ENCODE measurements at places on chromosomes 6 and 20.

- DNase-seq = no peak
These were observed 102.1 kb downstream of the KCNB1 start for GRCh38 chr20:49380337-49380780.

GRCh38 chr6:128925765-128926164 lies 42.8 kb downstream of the LAMA2 start:
- DNase-seq = no peak

- no peak for DNase-seq
These were observed 828 bp downstream of the HCK start for GRCh38 chr20:32052778-32053362.

- DNase-seq = no peak
These were observed 2.1 kb downstream of the HIVEP1 start for GRCh38 chr6:12014027-12014872.

DNA sequence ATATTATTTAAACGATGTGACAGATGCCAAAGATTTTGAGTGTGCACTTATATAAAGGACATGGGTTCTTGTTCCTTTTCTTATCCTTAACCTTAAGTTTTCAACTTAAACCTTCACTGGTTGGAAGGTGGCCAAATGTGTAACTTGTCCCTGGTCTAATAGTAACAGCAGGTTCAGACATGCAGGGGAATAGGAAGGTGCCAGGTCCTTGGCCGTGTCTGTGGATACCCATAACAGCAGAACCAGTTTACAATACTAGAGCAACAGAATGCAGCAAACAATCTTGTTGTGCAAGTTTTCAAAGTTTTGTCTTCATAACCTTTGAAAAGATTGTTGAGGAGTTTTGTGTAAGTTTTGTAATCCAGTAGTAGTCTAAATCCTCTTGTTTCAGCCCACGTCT lies 4.4 kb downstream of the MYB start:
- DNase-seq = no peak

GRCh38 chr6:151384151-151384550 lies 7.2 kb downstream of the ZBTB2 start:
- no peak for DNase-seq

DNA sequence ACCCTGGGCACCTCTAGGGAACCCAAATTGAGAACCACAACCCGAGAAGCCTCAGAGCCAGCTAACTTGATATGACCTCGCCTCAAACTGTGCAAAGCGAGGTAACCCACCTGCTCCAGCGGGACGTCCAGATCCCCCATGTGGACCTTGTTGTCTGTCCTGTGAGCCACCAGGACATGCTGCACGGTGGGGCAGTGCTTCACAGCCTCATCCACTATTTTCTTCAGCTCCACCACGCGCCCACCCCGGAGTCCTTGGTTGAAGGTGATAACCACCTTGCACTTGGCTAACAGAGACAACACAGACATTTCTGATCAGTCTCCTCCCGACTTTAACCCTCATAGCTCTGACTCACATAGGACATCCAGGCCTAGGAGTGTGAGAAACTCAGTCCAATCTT lies 30.8 kb upstream of the APMAP start:
- no peak for DNase-seq

DNA sequence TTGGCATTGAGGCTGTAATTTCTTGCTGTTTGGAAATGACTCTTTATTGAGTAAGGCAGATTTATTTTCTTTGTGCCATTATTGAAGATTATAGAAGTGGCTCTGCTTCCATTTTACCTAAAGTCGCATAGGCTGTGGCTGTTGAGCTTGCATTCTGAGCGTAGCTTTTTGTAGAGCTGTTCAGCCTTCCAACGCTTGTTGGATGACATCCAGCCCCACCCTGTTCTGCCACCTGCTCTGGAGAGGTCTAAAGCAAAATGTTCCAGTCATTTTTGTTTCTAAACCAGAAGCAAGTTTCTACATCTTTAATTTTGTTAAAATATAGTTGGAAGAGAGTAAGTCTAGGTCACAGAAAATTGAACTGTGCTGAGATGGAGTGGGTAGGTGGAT lies 24.4 kb downstream of the UST start:
- no peak for DNase-seq

DNA sequence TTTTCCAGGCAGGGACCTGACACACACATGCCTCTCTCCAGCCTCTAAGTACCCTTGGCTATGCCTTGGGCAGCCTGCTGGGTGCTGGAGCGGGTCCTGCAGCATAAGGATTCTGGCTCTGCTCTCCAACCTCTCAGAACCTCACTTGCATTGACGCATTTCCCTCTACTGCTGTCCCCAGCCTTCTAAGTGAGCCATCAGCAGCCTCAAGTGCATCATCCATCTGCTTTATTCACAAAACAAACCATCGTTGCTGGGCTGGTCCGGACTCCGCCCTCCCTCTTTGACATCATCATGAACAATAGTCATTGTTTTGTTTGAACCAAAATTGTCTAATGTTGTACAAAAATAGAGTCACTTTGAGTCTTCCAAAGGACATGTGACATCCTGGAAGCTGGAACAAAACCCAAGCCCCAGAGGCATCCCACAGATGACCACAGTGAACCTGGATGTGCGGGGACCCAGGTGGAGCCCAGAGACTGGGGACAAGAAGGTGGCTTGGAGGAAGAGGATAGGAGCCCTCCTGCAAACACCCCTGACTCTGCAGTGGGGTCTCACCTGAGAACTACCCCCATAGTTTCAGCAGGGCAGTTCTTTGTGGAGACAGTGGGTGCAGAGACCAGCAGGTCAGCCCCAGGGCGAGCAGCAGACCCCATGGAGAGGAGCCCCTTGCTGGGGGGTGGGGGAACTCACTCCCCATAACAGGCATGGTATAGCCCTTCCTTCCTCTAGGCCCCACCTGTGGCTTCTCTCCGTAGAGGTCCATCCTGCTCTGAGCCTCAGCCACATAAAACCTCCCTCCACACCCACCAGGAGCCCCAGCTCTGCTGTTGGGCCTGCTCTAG lies 230.1 kb downstream of the SYNDIG1 start:
- DNase-seq = no peak

DNA sequence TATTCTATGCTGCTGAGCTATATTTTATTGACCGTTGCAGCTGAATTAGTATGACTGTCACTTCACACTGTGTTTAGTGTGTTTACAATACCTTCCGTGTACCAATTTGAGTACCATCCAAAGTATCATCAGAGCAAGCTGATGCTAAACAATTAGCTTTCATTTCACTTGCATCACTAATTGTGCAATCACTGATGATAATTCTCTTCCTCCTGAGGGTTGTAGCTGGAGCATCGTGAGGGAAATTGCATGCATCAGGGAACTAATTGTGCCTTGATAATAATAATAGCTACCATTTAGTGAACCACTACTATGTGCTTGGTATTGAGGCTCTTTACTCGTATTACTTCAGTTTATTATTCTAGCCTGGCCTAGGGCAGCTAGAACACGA lies 384.8 kb upstream of the SOX4 start:
- no peak for DNase-seq

DNA sequence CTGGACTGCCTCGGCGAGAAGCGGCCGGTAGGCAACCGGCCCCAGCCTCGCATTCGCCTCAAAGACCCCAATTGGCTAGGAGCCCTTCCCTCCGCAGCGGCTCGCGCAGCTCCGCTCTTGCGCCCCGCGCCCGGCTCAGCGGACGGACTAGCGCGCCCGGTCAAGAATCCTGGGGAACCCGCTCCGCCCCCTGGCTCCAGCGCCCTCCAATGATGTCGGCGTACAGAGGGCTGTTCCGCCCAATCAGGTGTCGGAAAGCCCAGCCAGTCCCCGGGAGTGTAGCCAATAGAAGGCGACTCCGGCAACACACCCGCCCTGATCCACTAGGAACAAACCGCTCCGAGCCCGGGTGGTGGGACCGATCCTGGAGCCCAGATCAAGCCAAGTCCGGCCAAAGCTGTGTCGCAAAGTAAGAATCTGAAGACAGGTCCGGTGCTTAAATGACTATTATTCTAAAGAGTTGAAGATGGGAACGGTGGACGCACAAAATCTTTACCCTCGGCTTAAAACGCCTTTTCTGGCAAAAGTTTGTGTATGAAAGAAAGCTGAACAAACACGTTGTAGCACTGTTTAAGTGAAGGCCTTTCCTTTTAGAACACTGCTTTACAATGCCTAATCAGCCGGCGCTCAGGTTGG lies 132.2 kb downstream of the OGFRL1 start:
- DNase-seq = no peak

DNA sequence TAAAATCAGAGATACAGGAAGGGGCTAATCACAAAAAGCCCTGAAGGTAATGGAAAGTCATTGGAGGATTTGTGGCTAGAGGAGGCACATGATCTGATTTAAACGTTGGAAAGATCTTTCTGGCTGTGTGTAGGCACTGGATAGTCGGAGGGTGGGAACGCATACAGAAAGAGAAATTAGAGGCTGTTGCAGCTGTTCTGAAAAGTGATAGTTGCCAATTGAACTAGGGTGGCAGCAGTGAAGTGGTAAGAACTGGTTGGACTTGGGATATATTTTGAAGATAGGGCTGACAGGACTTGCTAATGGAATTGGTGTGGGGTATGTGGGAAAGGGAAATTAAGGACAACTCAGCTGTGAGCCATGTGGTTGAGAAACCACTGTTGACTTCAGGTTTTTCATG lies 223.6 kb downstream of the OGFRL1 start:
- DNase-seq = no peak

DNA sequence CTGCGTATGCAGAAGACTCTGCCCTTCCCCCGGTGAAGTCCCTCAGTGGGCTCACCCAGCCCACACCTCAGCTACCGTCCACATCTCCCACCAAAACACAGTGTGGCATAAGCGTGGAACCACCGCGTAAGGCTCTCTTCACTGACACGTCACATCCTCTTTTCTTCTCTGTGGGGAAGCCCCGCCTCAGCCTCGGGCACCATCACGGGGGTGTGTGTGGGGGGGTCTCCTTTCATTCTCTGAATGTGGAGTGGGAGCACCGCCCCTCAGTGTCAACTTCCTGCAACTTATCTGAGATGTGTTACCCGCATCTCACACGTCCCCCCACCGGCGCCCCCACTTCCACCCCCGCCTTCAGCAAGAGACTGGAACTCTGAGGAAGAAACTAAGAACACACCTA lies 388.4 kb upstream of the JARID2 start:
- peak; percentile 65 for DNase-seq

DNA sequence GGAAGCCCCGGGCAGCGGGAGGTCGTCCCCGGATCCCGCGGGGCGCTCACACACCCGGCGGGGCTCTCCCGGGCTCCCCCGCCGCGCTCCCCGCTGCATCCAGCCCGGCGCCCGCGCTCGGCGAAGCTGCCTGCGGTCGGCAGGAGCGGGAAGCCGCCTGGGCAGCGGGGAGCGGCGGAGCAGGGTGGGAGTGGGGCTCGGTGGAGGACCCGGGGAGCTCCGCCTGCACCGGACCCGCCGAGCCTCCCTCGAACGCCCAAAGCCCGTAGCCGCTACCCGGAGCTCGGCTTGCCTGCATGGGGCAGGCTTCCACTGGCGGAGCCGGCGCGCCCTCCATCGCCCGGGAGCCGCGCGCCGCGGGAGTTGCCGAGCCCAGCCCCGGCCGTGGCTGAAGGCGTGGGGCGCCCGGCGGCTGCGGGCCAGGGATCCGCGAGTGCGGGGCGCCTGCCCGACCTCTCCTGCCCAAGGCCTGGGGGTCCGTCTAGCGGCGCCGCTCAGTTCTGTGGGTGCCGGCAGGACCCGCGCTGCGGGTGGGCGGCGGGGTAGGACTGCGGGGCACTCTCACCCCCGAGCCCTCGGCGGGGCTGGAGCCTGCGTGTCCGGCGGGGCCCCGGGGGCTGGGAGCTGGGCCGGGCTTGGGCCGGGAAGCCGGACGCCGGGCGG lies 671 bp downstream of the CDH4 start:
- no peak for DNase-seq

DNA sequence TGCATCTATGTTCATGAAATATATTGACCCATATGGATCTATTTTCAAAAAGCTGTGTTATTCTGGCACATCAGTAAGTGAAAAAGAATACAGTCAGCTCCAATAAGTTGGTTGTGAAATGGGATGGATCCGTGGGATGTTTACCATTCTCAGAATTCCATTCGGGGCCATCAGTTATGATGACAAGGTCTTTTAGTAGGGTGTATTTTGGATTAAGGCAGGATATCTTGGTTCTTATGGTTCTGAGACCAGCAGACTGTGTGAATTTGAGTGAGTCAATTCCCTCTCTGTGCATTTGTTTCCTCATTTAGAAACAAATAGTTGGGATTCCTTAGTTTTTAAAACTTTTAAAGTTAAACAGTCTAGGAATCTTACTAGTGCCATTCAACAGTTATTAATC lies 287.4 kb downstream of the CD109 start:
- DNase-seq = no peak

- no peak for DNase-seq
These were observed 32.1 kb upstream of the IRF4 start for GRCh38 chr6:359261-360035.

DNA sequence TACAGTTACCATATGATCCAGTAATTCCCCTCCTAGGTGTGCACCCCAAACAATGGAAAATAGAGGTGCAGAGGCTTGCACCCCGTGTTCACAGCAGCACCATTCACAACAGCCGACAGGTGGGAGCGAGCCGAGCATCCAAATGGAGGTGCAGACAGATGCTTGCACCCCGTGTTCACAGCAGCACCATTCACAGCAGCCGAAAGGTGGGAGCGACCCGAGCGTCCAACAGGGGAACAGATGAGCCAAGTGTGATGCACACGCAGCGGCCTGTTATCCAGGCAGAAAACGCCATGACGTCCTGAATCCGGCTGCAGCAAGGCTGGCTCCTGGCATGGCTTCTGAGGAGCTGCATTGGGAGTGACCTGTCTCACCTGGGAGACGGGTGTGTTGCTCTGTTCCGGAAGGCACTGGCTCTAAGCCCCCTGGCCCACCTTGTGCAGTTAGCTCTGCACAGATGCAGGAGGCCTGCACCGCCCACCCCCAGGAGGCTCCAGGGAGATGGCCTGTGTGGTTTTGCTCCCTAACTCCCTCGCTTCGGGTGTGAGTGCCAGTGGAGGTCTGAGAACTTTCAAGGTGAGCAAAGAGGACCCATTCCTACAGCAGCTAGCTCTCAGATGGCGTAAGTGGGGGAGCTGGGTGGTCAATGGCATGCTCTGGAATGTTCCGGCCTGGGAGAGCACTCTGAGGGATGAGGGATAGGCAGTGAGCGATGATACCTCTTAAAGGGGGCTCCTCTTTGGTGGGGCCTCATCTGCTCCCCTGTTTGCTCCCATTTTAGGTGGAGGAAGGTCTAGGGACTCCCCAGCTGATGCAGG lies 47.8 kb upstream of the FRMD1 start:
- no peak for DNase-seq

DNA sequence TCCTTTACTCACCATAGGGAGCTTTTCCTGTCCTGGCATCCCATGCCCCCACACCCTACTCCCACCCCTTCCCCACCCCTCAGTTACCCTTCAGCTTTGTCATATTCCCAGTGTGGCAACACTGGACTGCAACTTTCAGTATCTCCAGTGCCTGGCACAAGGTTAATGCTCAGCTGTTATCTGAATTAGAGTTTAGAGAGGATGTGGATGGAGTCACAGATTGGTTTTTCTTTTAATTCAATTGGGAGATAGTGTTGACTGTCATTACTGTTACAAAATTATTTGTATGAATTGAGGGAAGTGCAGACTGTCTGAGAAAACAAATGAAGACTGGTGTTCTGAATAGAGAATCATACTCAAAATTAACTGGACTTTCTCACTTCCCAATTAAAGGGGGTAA lies 89.9 kb downstream of the TULP4 start:
- DNase-seq = no peak

- DNase-seq = no peak
These were observed 16.7 kb upstream of the CLIC5 start for GRCh38 chr6:46032110-46032998.

- no peak for DNase-seq
These were observed 35.7 kb downstream of the MGME1 start for GRCh38 chr20:18004384-18005031.

- DNase-seq = no peak
These were observed 1026.6 kb downstream of the EYS start for GRCh38 chr6:64680446-64680845.
